ENCODE measurements at places on chromosomes 6 and 20.

DNA sequence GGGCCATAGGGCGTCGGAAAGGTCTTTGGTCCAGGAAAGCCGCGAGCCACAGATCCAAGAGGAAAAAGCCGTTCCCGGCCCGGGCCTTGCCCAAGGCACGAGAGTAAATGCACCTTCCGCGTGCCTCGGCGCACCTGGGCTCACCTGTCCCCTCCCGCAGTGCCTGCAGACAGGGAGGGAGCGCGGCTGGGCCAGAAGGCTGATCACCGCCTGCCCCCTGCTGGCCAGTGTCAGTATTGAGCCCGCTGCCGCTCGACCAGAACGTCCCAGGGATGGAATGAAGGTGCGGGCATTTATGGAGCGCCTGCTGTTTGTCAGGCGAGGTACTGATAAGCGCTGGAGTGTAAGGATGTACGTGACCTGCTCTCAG is 679 bp upstream of the LPIN3 start:
- DNase-seq, result peak; percentile 94

DNA sequence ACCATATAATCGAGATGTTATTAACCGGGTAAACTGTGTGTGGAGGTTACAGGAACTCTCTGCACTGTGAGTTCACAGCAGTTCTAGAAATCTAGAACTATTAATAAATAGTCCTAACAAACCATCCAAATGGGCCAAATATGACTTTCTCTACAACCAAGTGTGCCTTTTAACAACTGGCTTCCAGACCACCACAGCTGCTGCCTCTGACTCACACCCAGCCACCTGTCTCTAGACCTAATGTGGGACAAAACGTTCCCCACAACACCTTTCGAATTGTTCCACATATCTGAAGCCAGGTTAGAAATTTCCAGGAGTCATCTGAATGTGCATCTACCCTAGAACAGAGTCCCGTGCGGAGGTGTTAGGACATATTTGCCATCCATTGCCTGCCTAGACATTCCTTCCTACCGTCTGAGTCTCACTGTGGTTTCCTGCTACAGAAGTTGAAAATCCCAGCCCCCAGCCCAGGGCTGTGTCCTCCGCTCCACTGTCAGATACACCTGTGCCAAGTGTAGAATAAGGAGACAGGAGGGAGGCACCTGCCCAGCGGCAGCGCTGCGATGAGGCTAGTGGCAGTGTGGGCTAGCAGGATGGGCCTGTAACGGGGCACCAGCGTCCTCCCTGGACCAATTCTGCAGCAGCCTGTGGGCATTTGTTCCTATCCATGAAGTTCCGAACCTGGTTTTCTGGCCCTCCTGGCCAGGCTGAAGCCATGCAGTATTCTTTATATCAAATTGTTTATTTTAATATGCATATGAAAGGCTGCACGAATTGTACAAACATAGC is 28.5 kb upstream of the MAP3K4 start:
- no peak for DNase-seq

DNA sequence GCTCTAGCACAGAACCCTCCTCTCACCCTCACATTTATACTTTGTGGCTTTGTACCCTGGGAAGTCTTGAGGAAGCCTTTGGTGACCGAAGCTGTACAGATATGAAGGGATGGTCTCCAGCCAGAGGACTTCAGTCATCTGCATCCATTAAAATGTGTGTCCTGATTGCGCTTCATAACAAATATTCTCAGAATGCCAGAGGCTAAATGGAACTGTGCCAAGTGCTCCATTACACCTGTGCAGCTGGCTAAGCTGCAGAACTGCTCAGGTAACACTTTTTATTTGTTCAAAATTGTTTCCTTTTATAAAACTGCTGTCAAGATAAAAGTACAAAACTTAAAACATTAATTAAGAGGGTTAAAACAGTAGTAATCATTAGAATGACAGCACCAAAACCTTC is 22.3 kb downstream of the TPBG start:
- DNase-seq, result peak; percentile 27

- DNase-seq, result no peak
Observed at GRCh38 chr20:20699144-20699543, 13.3 kb downstream of the RALGAPA2 start.

- DNase-seq, result peak; percentile 84
Observed at GRCh38 chr6:148559848-148560433, 186.9 kb upstream of the UST start.

DNA sequence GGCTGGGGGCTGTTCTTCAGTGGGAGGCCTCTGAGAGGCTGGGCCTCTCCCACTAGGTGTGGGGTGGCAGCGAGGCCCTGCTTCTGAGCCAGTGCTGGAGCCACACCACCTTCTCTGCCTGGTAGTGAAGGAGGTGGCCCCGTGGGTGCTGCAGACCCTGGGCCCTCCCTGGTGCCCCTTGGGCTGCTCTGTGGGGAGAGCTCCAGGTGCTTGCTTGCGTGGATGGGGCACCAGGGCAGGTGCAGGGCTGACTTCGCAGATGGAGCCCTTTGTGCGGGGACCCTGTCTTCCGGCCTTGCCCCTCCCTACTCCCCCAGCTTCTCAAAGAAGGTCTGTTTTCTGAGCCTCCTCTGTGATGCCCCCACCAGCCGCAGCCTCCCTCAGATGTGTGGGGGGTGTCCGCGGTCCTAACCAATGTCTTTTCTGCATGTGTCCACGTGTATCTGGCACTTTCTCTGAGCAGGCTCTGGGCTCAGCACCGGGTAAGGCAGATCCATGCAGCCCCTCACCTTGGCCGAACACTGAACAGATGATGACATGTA is 17.2 kb upstream of the MYT1 start:
- no peak for DNase-seq

GRCh38 chr20:52751571-52751970 is 220.6 kb upstream of the TSHZ2 start:
- DNase-seq, result no peak

GRCh38 chr6:166579237-166579850 is 7.1 kb downstream of the RAMACL start:
- no peak for DNase-seq

DNA sequence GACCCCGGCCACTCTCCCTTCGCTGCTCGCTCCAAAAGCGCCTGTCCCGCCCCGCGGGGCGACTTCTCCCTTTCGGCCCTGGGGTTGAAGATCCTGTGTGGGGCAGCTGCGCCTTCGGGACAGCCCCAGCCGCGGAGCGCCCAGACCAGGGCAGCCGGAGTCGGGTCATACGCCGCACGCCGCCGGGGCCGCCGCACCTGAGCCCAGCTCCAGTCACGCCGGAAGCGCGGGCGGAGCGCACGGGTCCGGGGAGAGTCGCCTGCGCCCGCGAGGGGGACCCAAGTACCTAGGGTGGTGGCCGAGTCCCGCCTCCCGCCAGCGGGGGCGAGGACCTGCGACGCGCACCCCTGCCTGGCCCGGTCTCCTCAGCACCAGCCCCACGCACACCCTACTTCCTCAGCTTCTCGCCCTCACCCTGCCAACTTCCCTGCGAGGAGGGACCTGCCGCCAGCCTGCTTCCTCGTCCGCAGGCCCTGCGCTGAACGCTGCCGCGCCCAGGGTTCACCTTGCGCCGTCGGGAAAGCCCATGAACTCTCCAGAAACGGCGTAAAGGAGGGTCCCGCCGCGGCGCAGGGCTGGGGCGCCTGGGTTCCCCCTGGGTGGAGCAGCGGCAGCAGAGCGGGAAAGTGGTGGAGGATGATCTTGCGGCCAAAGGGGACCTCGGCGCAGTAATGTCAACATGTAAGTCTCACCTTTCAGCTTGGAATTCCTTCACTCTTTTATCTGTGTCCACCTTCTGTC is at the start of gene ADGRG6:
ADGRG6 (plus strand) TSS at position 357 of the 741 bp plus-strand sequence; CDS start at position 680, 323 bp downstream.
- peak; percentile 37 for DNase-seq

GRCh38 chr20:19094959-19095541 is 117.4 kb upstream of the SLC24A3 start:
- DNase-seq, result no peak

DNA sequence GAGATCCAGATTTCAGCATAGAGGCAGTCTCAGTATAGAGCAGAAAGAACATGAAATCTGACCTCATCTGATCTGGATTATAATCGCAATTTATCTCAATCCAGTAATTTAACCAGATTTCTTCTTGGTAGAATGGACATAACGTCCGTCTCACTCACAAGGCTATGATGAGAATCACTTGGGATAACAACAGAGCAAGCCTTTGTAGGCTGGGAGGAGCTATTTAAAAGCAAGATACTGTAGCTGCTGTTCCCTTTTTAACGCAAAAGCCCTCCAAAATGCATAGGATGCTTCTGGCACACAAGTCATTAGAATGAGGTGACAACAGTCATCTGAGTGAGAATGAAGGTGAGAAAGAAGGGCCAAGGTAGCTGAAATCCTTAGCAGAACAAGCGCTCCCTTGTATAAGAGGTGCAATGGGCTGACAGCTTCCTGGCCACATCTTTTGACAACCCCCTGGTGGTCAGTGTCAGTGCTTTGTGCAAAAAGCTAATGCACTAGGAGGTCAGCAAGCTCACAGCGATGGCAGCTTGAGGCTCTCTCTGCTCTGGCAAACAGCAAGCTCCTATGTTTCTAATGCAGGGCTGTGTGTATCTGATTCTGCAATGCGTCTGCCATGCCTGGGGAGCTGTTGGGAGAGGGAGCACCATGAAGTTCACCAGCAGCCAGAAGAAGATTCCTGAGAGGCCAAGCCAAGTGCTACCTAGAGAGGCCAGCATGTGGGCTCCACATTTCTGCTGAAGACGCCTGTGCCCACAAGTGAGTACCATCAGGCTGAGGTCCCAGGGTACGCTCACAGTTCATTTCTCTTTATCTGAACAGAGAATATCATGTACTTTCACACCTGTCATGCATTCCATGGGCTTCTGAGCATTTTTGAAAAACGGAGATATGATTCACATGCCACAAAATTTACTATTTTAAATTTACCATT is 16.2 kb downstream of the METTL24 start:
- no peak for DNase-seq

- no peak for DNase-seq
Observed at GRCh38 chr20:63951398-63952209, 4.6 kb downstream of the UCKL1 start.

DNA sequence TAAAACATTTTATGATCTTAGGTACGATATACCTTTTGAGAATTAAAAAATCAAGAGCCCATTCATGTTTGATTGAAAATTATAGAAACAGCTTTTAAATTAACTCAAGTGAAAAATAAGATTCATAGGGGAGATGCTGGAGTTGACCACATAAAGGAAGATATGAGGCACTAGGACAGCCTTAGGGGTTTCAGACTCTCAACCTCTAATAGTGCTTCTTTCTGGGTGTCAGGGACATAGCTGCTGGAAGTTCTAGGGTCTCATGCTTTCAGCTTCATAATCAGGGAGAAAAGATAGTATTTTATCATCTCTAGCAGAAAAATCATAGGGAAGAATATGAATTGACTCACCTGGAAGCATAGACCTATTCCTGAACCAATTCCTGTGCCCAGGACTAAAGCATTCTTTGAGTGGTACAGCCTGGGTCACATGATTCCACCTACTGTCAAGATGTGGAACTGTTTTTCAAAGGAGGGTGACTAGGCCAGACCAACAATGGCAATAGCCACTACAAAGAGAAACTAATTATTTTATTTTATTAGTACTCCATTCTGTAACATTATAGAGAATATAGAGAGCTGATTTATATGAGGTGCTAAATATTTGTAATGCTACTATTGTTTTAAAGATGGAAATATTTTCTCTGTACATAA is 27.8 kb upstream of the CENPW start:
- no peak for DNase-seq

All from body of pancreas (tissue), 4 donors.